ENCODE measurements at places on chromosomes 3 and 15.
A peak's percentile ranks its signal among the peaks of the same experiment; 100 is the strongest.

DNA sequence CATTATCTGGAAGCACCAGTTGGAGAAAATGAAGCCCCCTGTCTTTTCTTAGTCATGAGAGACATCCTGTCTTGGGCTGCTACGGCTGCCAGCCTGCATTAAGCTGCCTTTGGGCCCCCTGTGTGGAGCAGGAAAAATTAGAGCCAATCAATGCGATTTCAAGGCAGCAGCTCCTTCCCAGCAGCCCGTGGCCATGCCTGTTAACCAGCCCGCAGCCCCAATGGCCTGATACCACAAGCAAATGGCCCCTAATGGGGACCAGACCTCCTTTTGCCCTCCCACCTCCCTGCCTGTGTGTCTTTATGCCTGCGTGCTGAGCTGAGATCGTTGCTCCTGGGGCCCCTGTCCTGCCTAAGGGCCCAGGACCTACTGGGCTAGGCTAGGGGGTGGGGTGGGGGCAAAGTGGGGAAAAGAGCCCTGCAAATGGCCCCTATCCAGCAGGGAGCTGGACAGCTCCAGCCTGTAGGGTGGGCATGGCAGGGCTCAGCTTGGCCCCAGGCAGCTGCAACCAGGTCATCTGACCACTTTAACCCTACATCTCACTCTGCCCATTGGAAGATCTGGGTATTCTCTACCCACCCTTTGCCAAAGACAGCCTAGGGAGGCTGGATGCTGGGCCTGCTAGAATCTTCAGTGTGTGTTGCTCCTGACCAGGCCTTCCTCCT is 53.8 kb upstream of the MRPS22 start:
- no peak for DNase-seq

GRCh38 chr15:100008258-100008657 is 275.0 kb upstream of the LYSMD4 start:
- no peak for DNase-seq

GRCh38 chr3:35908366-35909232 is 269.3 kb downstream of the ARPP21 start:
- DNase-seq, result peak; percentile 87

GRCh38 chr15:76378691-76379090 is 42.1 kb downstream of the ISL2 start:
- no peak for DNase-seq

- DNase-seq, result no peak
Measured at GRCh38 chr3:13514639-13515435, 34.1 kb upstream of the FBLN2 start.

- no peak for DNase-seq
Measured at GRCh38 chr3:125334675-125335560, 40.2 kb downstream of the ZNF148 start.

DNA sequence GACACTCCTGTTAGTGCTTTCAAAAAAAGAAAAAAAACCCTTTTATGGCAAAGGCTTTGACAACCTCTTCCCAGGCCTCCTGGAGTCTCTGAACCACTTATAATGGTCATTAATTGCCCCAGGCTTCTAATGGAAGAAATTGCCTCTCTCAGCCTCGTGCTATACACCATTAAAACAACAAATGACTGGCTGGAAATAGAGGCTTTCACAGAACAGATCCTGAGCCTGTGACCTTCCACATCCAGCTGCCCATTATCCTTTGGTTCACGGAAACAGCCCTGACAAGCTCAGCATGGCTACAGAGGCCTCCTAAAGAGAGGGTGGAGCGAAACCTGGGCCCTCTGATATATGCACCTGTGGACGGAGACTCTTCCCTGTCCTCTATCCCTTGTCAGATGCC is 26.8 kb upstream of the MKRN3 start:
- DNase-seq, result no peak

- DNase-seq, result no peak
Measured at GRCh38 chr15:74830868-74831267, 4.4 kb downstream of the CPLX3 start.

- DNase-seq, result peak; percentile 53
Measured at GRCh38 chr15:101126618-101127505, 125.0 kb downstream of the CHSY1 start.

- DNase-seq, result no peak
Measured at GRCh38 chr3:171142985-171143384, 116.5 kb upstream of the SLC2A2 start.

GRCh38 chr15:67242708-67243111 is 11.8 kb downstream of the AAGAB start:
- DNase-seq, result no peak

GRCh38 chr3:177689869-177690268 is 492.6 kb upstream of the TBL1XR1 start:
- DNase-seq, result no peak

DNA sequence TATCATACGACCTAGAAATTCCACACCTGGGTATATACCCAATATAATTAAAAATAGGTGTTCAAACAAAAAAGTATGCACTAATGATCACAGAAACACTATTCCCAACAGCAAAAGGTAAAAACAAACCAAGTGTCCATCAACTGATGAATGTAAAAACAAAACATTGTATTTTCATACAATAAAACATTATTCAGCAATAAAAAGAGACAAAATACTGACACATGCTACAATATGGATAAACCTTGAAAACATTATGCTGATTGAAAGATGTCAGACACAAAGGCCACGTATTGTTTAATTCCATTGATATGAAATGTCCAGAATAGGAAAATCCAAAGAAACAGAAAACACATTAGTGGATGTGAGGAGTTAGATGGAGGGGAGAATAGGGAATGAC is 71.0 kb downstream of the RPL22L1 start:
- no peak for DNase-seq

GRCh38 chr3:98583766-98584165 is 9.6 kb downstream of the CPOX start:
- no peak for DNase-seq

GRCh38 chr3:46089237-46090011 is 62.1 kb upstream of the XCR1 start:
- DNase-seq, result no peak

DNA sequence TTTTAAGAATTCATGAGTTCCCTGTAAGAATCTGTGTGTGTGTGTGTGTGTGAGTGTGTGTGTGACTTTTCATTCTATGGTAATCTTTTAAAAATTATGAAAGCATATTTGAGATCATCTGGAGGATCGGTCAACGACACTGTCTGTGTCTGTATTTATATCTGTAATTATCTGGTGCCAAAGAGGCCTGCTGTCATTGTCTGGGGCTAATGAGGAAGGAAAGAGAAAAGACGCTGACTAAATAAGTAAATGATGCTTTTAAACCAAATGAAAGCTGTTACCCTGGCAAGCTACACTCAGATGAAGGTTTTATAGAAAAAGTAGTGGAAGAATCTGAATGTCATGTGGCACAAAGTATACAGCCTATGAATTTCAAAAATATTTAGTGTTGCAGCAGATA is 439.8 kb downstream of the RBMS3 start:
- DNase-seq, result no peak

DNA sequence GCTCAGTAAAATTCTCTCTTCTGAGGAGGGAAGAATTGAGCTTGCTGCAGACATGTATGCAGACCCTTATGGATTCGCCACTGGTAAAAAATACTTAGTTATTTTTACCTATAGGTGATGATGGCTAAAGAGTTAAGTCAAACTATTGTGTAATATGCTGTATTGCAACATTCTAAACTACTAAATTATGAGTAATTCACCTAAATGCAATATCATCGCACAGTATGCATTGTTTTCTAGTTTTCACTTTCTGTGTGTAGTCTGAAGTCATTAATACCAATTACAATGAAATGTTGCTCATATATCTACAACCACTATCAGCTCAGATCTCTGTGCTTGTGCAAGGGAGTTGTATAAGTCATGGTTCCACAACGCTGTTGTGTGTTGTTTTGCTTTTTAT is 48.7 kb upstream of the ROBO2 start:
- DNase-seq, result no peak

GRCh38 chr3:153885359-153885758 is 235.8 kb upstream of the ARHGEF26 start:
- DNase-seq, result no peak

DNA sequence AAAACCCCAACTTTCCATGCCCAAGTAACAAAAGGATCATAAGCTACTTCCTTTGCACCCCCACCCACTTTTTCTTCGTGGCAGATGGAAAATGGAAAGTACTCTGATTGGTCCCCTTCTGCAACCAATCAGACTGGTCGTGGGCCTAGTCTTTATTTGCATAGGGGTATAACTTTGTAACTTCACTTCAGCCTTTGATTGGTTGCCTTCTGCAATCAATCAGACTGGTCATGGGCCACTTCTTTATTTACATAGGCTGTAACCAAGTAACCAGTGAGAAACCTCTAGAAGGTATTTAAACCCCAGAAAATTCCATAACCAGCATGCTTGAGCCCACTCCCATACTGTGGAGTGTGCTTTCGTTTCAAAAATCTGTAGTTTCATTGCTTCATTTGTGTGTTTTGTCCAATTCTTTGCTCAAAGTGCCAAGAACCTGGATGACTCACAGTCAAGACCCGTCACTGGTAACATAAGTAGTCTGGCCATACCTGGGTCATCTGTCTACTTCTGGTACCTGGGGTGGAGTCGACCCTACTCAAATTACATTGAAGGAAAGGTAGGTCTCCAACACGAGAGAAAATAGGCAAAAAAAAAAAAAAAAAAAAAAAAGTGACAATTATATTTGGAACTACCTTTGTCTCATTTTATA is 41.9 kb downstream of the CMTM8 start:
- no peak for DNase-seq

- peak; percentile 4 for DNase-seq
Measured at GRCh38 chr15:85691350-85692240, 103.1 kb downstream of the KLHL25 start.

GRCh38 chr3:71447197-71447596 is 136.3 kb downstream of the FOXP1 start:
- DNase-seq, result no peak

- DNase-seq, result no peak
Measured at GRCh38 chr15:47813748-47814384, 96.6 kb downstream of the SEMA6D start.

- DNase-seq, result no peak
Measured at GRCh38 chr15:81183439-81183775, 13.3 kb upstream of the IL16 start.

DNA sequence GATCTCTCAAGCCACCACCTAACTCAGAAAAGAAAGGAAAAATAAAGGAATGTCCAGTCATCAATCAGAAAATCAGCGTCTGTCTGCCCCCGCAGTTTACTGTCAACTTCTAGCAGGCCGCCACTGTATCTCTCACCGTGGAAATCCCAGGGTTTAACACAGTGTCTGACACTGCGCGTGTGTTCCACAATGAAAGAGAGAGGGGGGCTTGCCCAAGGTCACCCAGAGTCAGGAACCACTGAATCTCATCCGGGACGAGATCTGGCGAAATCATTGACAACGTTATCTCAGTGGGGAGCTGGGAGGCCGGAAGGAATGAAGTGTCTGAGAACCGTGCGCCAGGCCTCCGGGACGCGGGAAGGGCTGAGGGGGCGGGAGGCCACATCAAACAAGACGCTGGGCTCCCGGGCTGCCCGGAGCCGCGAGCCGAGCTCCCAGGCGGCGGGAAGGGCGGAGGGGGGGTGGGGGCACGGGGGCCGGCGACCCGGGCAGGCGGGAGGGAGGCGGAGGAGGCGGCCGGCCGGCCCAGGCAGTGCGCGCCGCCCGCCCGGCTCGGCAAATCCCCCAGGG is 2.2 kb upstream of the HES1 start:
- no peak for DNase-seq

GRCh38 chr15:40693904-40694687 is 878 bp upstream of the RAD51 start:
- no peak for DNase-seq

GRCh38 chr3:179653096-179653797 is 407 bp downstream of the USP13 start:
- DNase-seq, result peak; percentile 84

DNA sequence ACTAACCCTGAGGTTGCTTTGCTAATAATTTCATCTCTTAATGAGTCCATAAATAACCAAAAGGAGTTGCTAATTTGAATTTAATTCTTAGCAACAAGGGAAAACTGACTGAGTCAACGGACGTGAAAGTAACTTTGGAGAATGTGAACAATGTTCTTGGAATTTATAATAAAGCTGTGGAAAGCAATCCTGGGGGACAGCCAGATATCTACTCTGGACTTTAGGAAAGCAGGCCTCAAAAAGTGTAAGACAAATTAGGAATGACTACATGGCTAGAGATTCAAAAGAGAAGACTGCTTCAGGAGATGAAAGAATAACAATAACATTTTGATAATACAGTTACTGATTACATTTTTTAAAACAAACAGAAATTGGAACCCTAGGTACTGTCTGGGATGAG is 318.4 kb upstream of the COL8A1 start:
- no peak for DNase-seq

DNA sequence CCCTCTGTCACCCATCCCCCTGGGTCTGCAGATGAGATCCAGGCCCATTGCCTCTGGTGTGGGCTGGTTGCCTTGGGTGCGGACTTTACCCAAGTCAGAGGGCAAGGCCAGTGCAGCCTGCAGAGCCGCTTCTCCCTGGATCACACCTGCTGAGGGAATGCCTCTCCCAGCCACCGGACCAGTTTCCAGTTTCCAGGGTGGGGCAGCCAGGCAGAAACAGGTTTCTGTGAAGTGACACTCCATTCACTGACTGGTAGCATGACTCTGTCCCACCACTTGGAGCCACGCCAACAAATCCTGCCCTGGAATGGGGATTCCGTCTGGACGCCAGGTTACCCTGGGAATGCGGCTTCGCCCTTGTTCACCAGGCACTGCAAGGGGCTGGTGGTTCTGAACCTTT is 30.0 kb downstream of the PAQR5 start:
- DNase-seq, result no peak

DNA sequence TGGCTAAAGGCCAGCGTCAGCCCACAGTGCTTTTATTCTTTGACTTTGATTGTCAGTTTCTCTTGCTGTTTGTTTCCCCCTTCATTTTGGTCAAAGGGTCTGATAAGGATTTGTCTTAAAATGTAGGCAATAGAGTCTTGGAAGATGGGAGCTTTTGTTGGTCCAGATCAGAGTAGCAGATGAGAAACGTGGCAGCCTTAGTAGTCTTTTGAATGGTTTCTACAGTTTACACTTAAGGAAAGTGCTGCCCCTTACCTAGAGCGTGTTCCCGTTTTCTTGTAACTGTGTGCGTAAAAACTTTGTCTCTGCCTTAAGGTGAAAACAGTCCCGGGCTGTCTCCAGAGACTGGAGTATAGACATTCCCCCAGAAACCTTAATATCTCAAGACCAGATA is 630 bp downstream of the LXN start:
- no peak for DNase-seq

- DNase-seq, result no peak
Measured at GRCh38 chr3:63655519-63655918, 3.0 kb downstream of the SNTN start.

DNA sequence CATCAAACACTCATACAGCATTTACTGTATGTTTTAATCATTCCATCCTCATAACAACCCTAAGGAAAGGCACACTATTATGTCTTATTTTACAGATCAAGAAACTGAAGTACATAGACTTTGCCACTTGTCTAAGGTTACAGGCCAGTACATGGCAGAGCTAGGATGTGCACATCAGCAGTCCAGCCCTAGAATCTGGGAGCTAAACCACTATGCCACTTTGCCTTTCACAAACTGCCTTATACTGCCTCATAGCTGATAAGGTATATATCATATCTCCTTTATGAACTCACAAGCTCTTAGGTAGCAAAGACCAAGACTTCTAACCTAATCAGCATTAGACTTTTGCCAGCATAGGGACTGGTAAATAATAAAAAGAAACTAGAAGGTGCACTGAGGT is 49.1 kb downstream of the MYO9A start:
- no peak for DNase-seq

All from neural progenitor cell (in vitro differentiated cells).